Activated T-cell treated with anti-CD3 and anti-CD28 coated beads, Interleukin-2, amount 50 U/mL, for 72 hours (primary cell): ENCODE measurements at places on chromosomes 3 and 15. TPM values are rescaled to one million over a fixed set of nuclear protein-coding genes. Genes with fewer than 3 reads are reported as not detected.

DNA sequence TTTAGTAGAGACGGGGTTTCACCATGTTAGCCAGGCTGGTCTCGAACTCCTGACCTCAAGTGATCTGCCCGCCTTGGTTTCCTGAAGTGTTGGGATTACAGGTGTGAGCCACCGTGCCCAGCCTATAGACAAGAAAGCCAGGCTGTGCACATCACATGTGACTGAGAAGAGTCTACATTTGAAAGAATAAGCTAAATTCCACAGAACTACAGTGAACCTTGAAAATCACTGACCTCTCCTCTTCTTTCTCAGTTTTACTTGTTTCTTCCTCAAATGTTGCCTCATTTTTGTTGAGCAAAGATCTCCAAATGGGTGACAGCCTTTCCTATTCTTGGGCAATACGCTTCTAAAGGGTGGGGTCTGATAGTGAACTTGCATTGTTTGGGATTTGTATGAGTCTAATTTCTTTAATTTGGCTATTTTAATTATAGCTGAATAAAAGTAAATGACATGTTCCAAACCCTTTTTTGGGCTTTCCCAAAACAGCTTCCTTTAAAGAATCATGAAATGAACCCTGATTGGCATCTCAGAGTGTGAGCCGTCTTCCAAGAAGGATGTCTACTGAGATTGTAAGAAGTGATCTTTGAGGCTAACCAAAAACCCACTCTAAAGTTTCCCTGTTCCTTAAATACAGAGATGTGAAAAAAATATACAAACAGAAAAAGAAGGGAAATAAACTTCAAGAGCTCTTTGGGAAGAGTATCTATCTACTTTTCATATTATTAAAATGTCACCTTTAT is 21.6 kb upstream of the SPTBN5 start:
- no peak for DNase-seq
- H3K27ac ChIP-seq: peak overlapping the region; percentile 65
- H3K36me3 ChIP-seq: peaks cover 8% of the 10 kb centered on the region
- no peaks in the 10 kb centered on the region for H3K27me3 ChIP-seq
- peaks cover 12% of the 10 kb centered on the region for H3K4me1 ChIP-seq

Gene ZBED2
- 597 TPM for total RNA-seq

GRCh38 chr3:160684368-160684740 is 7.4 kb downstream of the ARL14 start:
- H3K36me3 ChIP-seq: no peaks in the 10 kb centered on the region
- H3K4me3 ChIP-seq: no peak overlapping the region
- peaks cover 8% of the 10 kb centered on the region for H3K27me3 ChIP-seq
- no peaks in the 10 kb centered on the region for H3K4me1 ChIP-seq
- no peak overlapping the region for H3K27ac ChIP-seq
- no peak for DNase-seq

- peak overlapping the region; percentile 98 for H3K27ac ChIP-seq
Measured at GRCh38 chr3:56783644-56784447, 17.9 kb downstream of the ARHGEF3 start.

Gene RFX7
- total RNA-seq: 37.3 TPM

Gene FSIP1
- 0.60 TPM for total RNA-seq

- H3K4me3 ChIP-seq: no peak overlapping the region
- peaks cover 7% of the 10 kb centered on the region for H3K4me1 ChIP-seq
- H3K36me3 ChIP-seq: no peaks in the 10 kb centered on the region
- DNase-seq: no peak
Measured at GRCh38 chr15:69071260-69071659, 56.8 kb downstream of the NOX5 start.

- H3K36me3 ChIP-seq: peaks cover 9% of the 10 kb centered on the region
- peaks cover 13% of the 10 kb centered on the region for H3K4me1 ChIP-seq
- no peaks in the 10 kb centered on the region for H3K27me3 ChIP-seq
- peak overlapping the region; percentile 31 for H3K27ac ChIP-seq
- no peak overlapping the region for H3K4me3 ChIP-seq
- peak; percentile 48 for DNase-seq
Measured at GRCh38 chr3:28326458-28326926, 22.0 kb upstream of the ZCWPW2 start.

DNA sequence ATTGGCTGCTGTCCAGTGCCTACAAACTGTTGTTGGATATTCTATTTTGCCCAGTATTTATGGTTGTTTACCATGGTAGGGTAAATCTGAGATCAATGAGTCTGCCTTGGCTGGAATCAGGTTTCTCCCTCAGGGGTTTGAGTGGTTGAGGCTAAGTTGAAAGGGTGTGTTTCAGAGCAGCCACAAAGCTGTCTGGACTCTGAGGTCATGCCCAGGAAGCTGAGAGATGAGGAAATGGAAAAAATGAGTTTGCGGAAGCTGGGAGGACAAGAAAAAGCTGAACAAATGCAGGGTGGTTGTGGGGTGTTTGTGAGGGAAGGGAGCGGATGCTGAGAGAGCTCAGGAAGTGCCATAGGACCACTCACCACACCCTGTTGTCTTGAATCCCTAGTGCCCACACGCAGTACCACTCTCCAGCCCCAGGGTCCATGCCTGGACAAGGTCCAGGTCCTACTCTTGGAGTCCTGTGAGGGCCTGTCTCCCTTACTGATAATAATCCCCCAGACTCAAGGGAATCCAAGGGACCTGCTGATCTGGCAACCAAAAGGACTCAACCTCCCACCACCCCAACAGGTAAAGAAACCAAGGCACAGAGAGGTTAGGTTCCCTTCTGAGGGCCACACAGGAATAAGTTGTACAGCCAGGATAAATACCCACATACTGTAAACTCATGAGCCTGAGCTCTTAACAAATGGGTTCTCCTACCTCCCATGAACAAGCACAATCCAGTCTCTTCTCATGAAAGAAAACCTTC is 81.6 kb downstream of the PPCDC start:
- H3K4me1 ChIP-seq: peaks cover 44% of the 10 kb centered on the region
- peaks cover 34% of the 10 kb centered on the region for H3K27me3 ChIP-seq
- H3K27ac ChIP-seq: peak overlapping the region; percentile 27
- no peaks in the 10 kb centered on the region for H3K36me3 ChIP-seq
- H3K4me3 ChIP-seq: no peak overlapping the region
- peak; percentile 44 for DNase-seq

Gene MGLL
- total RNA-seq: 1.7 TPM
